ENCODE measurements at places on chromosomes 4 and X.

DNA sequence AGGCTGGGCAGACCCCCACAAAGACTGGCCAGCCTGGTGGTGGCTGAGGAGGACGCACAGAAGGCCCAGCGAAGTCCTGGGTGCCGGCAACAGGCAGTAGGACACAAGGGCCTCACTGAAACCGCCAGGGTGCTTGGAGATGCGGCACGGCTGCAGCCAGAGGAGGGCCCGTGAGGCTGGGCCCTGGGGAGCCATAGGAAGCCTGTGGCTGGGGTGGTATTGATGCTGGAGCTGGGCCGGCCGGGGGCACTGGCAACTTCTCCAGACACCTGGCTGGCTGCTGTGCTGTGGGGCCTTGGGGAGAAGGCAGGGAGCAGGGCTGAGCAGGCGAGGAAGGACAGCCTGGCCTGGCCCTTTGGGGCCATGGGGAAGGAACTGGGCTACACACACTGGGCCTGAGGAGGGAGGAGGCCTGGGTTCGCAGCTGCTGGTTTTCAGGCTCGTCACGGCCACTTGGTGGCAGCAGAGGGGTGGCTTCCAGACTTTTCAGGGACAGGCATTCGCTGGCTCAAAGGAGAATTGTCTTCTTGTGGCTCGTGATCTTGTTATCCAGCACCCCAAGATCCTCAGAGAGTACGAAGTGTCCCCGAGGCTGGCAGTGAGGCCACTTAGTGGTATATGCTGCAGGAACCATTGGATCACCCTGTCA is 37.2 kb downstream of the ATP2B3 start:
- no peak for DNase-seq

DNA sequence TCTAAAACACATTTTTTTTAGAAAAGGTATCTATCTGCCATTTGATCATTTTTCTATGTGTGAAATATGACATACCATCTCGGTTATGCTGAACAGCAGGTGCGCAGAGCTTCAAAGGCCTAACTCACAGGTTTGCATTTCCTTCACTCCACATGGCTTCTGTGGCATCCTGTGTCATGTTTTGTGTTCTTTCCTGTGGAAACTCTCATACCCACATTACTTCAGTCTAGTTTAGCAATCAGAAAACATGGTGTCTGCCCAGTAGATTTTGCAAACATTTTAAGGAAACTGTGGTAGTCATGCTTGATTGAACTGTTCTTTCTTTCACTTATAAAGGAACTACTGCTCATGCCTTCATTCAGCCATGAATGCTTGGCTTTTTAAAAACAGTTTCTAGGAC is 11.3 kb upstream of the ARAP2 start:
- no peak for DNase-seq

DNA sequence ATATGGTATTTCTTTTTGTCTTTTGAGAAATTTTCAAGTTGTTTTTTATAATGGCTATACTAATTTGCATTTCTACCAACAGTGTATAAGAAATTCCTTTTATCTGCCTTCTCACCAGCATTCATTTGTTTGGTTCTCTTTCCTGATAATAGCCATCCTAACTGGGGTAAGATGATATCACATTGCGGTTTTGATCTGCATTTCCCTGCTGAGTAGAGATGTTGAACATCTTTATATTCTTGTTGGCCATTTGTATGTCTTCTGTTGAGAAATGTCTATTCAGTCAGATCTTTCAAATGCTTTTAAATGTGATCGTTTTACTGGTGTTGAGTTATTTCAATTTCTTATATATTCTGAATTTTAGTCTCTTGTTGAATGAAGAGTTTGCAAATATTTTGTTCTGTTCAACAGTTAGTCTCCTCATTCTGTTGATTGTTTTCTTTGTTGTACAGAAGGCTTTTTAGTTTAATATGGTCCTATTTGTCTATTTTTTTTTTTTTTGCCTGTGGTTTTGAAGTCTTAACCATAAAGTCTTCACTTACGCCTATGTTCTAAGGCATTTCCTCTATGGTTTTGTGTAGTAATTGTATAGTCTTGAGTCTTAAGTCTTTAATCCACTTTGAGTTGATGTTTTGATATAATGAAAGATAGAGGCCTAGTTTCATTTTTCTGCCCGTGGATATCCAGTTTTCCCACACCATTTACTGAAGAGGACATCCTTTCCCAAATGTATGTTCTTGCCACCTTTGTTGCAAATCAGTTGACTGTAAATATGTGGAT is 1566.9 kb downstream of the STIM2 start:
- DNase-seq, result no peak

DNA sequence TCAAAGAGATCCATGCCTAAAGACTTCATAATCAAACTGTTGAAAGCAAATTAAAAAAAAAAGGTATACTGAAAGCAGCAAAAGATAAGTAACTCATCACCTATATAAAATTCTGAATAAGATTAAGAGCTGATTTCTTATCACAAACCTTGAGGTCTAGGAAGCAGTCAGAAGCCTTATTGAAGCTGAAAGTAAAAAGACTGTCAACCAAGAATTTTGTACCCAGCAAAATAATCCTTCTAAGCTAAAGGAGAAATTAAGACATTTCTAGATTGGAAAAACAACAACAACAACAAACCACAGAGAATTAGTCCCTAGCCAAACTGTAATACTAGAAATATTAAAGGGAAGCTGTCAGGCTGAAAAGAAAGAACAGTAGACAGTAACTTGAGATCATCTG is 622.9 kb downstream of the PCDH7 start:
- DNase-seq, result no peak

- no peak for DNase-seq
Measured at GRCh38 chrX:119790977-119791436, 423 bp downstream of the RPL39 start.

Data from AG09309 (cell line).